Mesenchymal stem cell (in vitro differentiated cells and primary cell): ENCODE measurements at places on chromosomes 4 and X.

- H3K27ac ChIP-seq = no peak overlapping the region
- H3K4me1 ChIP-seq = no peaks in the 10 kb centered on the region
- H3K27me3 ChIP-seq = no peaks in the 10 kb centered on the region
- H3K4me3 ChIP-seq = no peak overlapping the region
- H3K36me3 ChIP-seq = no peaks in the 10 kb centered on the region
- DNase-seq = no peak
Measured at GRCh38 chrX:129771266-129771995, 8.3 kb upstream of the SASH3 start.

- peak; percentile 12 for DNase-seq
- H3K27ac ChIP-seq = no peak overlapping the region
- H3K27me3 ChIP-seq = peaks cover 33% of the 10 kb centered on the region
- H3K4me1 ChIP-seq = no peaks in the 10 kb centered on the region
- H3K4me3 ChIP-seq = no peak overlapping the region
Measured at GRCh38 chrX:39152106-39152649, 350.9 kb downstream of the MID1IP1 start.

DNA sequence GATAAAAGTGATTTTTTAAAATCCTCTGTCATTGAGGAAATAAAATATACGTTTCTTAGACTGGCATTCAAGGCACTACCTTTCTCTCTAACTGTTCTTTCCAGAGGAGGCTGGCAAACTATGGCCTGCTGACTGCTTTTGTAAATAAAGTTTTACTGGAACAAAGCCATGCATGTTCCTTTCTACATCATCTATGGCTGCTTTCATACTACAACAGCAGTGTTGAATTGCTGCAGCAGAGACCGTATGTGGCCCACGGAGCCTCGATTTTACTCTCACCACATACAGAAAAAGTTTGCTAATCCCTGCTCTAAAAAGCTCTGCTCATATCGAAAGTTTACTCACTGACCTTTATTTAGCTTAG lies 20.2 kb downstream of the SETD7 start:
- H3K4me3 ChIP-seq = no peak overlapping the region
- no peak overlapping the region for H3K27ac ChIP-seq
- peaks cover 5% of the 10 kb centered on the region for H3K4me1 ChIP-seq
- DNase-seq = no peak
- H3K27me3 ChIP-seq = no peaks in the 10 kb centered on the region

DNA sequence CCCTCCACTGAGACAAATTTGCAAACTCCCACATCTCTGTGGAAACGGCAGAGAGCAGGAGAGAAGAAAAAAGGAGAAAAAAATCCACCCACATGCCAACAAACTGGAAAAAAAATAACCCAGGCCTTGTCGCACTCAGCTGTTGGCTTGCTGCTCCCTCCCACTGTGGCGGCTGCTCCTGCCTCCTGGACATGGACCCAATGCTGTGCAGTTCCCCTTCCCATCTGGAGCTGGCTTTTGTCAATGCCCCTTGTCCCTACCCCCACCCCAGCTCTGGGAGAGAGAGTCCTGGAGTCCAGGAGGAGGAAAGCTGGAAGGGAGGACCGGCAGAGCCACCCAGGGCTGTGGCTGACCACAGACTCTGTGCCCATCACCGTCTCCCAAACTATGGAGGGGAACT lies 50.8 kb upstream of the IQSEC2 start:
- no peaks in the 10 kb centered on the region for H3K4me1 ChIP-seq
- no peak overlapping the region for H3K27ac ChIP-seq
- peaks cover 82% of the 10 kb centered on the region for H3K27me3 ChIP-seq
- no peak for DNase-seq

DNA sequence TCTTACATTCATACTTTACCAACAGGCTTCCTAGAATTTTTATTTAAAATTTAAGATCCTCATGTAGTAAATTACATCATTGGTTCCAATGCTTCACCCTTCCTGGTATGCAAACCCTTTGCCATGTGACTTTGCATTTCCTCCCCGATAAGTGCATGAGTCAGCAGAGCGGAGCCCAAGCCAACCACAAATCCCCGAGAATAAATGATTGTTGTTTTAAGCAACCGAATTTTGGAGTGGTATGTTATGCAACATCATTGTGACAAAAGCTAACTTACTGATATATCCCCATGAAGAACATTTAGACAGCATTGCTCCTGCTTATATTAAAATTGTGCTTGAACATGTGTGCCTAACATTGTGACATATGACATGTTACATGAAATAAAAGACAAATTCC lies 199.4 kb upstream of the DDX53 start:
- H3K27me3 ChIP-seq = no peaks in the 10 kb centered on the region
- H3K4me1 ChIP-seq = no peaks in the 10 kb centered on the region
- peak; percentile 88 for DNase-seq
- no peaks in the 10 kb centered on the region for H3K36me3 ChIP-seq
- no peak overlapping the region for H3K4me3 ChIP-seq

GRCh38 chr4:53089936-53090729 lies 228.0 kb downstream of the RASL11B start:
- peak; percentile 35 for DNase-seq
- no peaks in the 10 kb centered on the region for H3K36me3 ChIP-seq
- H3K4me1 ChIP-seq = no peaks in the 10 kb centered on the region
- no peak overlapping the region for H3K4me3 ChIP-seq
- no peak overlapping the region for H3K27ac ChIP-seq

GRCh38 chr4:107034996-107035818 lies 906 bp downstream of the DKK2 start:
- H3K4me1 ChIP-seq = peaks cover 24% of the 10 kb centered on the region
- DNase-seq = peak; percentile 44
- no peak overlapping the region for H3K27ac ChIP-seq
- H3K4me3 ChIP-seq = peak overlapping the region; percentile 52
- peaks cover 74% of the 10 kb centered on the region for H3K27me3 ChIP-seq

GRCh38 chr4:7066493-7066892 lies 1.4 kb downstream of the GRPEL1 start:
- DNase-seq = no peak
- peaks cover 6% of the 10 kb centered on the region for H3K27me3 ChIP-seq
- H3K36me3 ChIP-seq = peaks cover 32% of the 10 kb centered on the region
- H3K4me3 ChIP-seq = no peak overlapping the region
- H3K27ac ChIP-seq = no peak overlapping the region

DNA sequence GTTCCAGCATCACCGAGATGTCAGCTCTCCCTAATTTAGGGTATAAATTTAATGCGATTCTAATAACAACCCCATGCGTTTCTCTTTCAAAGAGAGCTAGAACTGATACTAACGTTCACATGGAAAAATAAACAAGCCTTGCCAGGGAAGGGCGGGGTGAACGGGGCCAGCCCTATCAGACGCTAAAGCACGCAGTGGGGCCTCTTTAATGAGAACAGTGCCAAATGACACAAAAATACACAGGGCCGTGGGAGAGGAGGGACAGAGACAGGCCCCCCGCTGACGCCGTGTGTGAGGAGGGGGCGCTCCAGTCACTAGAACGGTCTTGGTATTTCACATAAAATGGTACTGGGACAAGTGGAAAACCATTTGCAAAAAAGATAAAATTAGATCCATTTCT lies 21.3 kb upstream of the ADRA2C start:
- no peaks in the 10 kb centered on the region for H3K36me3 ChIP-seq
- H3K4me1 ChIP-seq = peaks cover 2% of the 10 kb centered on the region
- peaks cover 12% of the 10 kb centered on the region for H3K27me3 ChIP-seq
- H3K27ac ChIP-seq = no peak overlapping the region

- H3K4me3 ChIP-seq = no peak overlapping the region
- H3K27me3 ChIP-seq = no peaks in the 10 kb centered on the region
- no peak overlapping the region for H3K27ac ChIP-seq
- no peaks in the 10 kb centered on the region for H3K4me1 ChIP-seq
- no peak for DNase-seq
Measured at GRCh38 chrX:146224442-146224841, 406.8 kb downstream of the SLITRK2 start.

DNA sequence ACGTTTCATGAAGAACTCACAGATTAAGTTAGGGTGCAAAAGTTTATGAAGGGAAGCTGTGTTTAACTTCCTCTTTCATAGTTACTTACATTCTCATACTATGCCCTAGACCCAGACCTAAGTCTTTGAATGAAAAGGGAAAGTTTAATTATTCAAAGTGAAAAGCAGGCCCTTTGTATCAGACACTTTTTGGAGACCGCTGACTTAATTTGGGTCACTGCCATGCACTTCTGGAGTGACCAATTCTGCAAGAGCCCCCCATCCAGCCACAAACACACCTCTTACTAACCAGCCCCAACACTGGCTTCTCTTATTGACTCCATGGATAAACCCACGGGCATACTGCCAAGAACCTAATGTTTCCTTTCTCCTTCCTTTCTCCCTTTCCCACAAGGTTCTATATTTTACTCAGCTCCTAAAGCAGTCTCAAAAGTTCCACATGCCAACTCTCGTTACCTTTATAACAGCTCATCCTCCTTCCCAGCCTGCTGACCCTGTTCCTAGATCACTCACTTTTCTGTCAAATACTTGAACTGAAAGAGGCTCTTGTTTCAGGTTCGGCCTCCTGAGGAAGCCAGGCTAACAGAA lies 34.5 kb downstream of the ABCE1 start:
- H3K4me1 ChIP-seq = no peaks in the 10 kb centered on the region
- no peak overlapping the region for H3K27ac ChIP-seq
- no peaks in the 10 kb centered on the region for H3K27me3 ChIP-seq
- H3K36me3 ChIP-seq = peaks cover 54% of the 10 kb centered on the region
- DNase-seq = peak; percentile 18

DNA sequence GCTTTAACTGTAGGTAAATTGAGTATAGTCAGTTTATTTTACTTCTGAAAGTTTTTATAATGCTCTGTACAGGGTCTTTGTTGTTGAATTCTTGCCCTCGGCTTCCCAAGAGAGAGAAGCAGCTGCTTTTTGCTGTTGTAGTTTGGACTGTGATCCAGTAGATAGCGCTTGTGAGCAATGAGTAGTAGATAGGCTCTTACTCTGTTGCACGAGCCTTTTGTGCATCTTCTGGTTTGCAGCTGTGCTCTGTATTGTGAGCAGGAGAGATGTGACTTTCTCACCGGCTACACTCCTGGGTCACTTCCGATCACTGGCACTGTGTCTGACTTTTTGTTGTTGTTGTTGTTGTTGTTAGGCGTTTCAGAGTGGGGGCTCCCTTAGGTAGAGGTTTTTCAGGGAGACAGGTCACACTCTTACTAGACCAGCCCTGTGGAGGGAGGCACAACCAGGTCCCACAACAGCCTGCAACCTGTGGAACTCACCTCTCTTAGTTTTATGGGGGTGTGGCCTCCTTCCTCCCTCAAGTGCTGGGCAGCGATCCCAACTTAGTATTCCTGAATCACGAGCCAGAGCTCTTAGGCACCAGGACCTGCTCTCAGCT lies 822.1 kb upstream of the GALNTL6 start:
- DNase-seq = peak; percentile 40
- H3K27ac ChIP-seq = no peak overlapping the region
- no peaks in the 10 kb centered on the region for H3K27me3 ChIP-seq
- H3K4me3 ChIP-seq = no peak overlapping the region
- no peaks in the 10 kb centered on the region for H3K4me1 ChIP-seq

DNA sequence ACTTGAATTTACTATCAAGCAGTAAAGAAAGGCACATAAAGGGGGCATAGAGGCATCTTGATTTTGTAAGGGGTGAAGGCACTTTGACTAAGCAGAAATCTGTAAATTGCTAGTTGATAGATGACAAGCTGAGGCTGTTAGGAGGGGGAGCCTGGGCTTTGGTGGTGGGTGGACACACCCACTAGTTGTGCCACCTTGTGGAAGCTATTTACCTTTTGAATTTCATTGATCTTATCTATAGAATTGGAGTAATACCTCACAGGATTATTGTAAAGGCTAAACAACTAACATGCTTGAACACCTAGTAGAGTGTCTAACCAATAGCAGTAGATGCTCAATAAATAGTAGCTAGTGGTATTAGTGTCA lies 142.8 kb upstream of the KCNIP4 start:
- H3K27me3 ChIP-seq = no peaks in the 10 kb centered on the region
- no peak overlapping the region for H3K27ac ChIP-seq
- no peak overlapping the region for H3K4me3 ChIP-seq
- H3K36me3 ChIP-seq = no peaks in the 10 kb centered on the region
- DNase-seq = no peak

DNA sequence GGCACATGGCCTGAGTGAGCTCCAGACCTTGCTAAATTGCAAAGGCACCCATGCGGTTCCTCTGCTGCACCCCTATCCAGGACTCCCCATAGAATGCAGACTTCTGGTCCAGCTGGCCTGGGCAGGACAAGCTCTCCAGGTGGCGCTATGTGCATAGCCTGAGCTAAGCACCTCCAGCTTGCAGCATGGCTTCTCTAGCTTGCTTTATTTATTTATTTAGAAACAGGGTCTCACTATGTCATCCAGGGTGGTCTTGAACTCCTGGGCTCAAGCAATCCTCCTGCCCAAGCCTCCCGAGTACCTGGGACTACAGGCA lies 5.5 kb upstream of the WFS1 start:
- peak; percentile 41 for DNase-seq
- peaks cover 4% of the 10 kb centered on the region for H3K4me1 ChIP-seq
- H3K36me3 ChIP-seq = no peaks in the 10 kb centered on the region
- no peak overlapping the region for H3K27ac ChIP-seq

DNA sequence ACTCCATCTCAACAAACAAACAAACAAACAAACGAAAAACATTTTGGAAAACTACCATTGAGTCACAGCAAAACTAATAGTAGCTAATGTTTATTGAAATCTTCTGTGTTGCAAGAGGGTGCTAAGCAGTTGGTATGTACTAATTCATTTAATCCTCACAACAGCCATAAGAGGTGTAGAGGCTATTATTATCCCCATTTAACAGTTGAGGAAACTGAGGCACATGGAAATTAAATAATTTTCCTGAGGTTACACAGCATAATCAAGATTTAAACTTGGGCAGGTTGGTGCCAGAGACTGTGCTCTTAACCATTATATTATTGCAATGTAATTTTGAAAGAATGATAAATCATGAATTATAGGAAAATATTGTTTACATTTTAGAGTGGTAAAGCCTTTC lies 17.5 kb upstream of the RHOH start:
- DNase-seq = no peak
- H3K27ac ChIP-seq = no peak overlapping the region
- H3K4me1 ChIP-seq = no peaks in the 10 kb centered on the region
- no peaks in the 10 kb centered on the region for H3K36me3 ChIP-seq

- H3K36me3 ChIP-seq = no peaks in the 10 kb centered on the region
- peaks cover 71% of the 10 kb centered on the region for H3K27me3 ChIP-seq
- peak; percentile 45 for DNase-seq
- no peak overlapping the region for H3K4me3 ChIP-seq
- no peaks in the 10 kb centered on the region for H3K4me1 ChIP-seq
Measured at GRCh38 chrX:52574416-52575275, 57.8 kb upstream of the XAGE1B start.

GRCh38 chr4:85489273-85489981 lies 14.5 kb downstream of the ARHGAP24 start:
- no peaks in the 10 kb centered on the region for H3K27me3 ChIP-seq
- H3K27ac ChIP-seq = no peak overlapping the region
- DNase-seq = peak; percentile 77
- H3K4me1 ChIP-seq = no peaks in the 10 kb centered on the region
- H3K36me3 ChIP-seq = no peaks in the 10 kb centered on the region

DNA sequence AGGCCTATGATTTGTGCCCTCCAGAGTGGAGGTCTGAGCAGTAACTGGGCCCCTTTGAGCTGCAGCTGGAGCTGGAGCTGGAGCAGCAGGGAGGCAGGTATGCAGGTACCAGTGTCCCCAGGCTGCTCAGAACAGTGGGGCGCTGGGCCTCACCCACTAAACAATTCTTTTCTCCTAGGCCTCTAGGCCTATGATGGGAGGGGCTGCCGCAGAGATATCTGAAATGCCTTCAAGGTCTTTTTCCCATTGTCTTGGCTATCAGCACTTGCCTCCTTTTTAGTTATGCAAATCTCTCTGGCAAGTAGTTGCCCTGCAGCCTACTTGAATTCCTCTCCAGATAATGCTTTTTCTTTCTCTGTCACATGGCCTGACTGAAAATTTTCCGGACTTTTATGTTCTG lies 79.7 kb upstream of the OTUD4 start:
- no peaks in the 10 kb centered on the region for H3K36me3 ChIP-seq
- no peaks in the 10 kb centered on the region for H3K4me1 ChIP-seq
- no peaks in the 10 kb centered on the region for H3K27me3 ChIP-seq
- DNase-seq = no peak
